ENCODE measurements at places on chromosomes 4 and X. TPM values are rescaled to one million over a fixed set of nuclear protein-coding genes. Genes with fewer than 3 reads are reported as not detected.

XK gene
- total RNA-seq: 2.6 TPM

GRCh38 chr4:87018753-87019152 is 83.9 kb downstream of the AFF1 start:
- H3K27ac ChIP-seq: no peak overlapping the region
- no peaks in the 10 kb centered on the region for H3K27me3 ChIP-seq
- no peak for DNase-seq
- H3K36me3 ChIP-seq: no peaks in the 10 kb centered on the region
- H3K4me3 ChIP-seq: no peak overlapping the region
- H3K4me1 ChIP-seq: peaks cover 3% of the 10 kb centered on the region

DNA sequence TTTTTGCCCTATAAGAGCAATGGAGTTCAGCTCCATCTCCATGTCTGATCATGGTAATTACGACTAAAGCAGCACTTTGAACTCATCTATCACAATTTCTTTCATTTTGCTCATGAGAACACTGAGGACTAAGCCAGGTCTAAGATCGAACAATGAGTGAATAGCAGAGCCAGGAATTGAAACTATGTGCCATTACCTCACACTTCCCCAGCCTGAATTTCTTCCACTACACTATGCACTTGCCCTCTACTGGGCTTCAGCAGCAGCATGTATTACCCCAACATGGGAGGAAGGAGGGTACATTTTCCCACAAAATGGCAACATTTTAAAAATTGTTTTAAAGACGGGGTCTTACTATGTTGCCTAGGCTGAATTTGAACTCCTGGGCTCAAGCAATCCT is 274.7 kb upstream of the FGF13 start:
- H3K4me1 ChIP-seq: no peaks in the 10 kb centered on the region
- no peaks in the 10 kb centered on the region for H3K27me3 ChIP-seq
- no peak overlapping the region for H3K4me3 ChIP-seq
- no peaks in the 10 kb centered on the region for H3K36me3 ChIP-seq
- H3K27ac ChIP-seq: no peak overlapping the region
- DNase-seq: no peak

DNA sequence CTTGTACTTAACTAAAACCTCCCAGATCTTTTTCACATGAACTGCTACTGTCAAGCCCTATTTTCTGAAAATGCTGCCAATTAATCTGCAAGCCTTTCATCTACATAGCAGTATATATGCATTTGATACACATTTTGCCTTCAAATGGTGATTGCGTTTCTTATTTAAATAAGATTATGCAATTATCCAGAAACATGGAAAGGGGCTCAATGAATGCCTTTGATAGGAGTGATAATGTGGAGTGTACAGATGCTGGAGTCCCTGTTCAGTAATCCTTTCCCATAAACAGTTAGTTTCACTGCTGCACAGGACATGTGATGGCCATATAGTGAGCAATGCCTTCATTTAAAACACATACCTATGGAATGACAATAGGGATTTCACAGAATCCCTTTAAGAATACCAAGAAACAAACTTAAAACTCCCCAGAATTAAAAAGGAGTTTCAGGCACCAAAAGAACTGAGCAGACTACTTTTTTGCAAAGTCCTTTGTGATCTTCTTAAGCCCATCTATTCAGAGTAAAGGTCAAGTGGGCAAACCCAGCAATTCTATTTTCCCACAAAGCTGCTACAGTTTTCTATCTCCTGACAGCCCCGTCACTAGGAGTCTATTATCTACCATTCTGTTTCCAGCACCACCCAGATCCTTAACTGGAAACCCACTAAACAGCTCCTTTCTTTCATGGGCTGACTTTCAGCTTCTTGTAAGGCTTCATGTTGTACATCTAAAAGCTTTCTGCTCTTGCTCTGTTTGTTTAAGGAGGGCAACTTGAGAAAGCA is 120.3 kb downstream of the UNC5C start:
- no peaks in the 10 kb centered on the region for H3K36me3 ChIP-seq
- H3K4me3 ChIP-seq: no peak overlapping the region
- H3K4me1 ChIP-seq: no peaks in the 10 kb centered on the region
- DNase-seq: no peak
- no peaks in the 10 kb centered on the region for H3K27me3 ChIP-seq

GYPE gene
- 0.46 TPM for total RNA-seq

- H3K27ac ChIP-seq: no peak overlapping the region
- no peaks in the 10 kb centered on the region for H3K36me3 ChIP-seq
- DNase-seq: no peak
- H3K4me3 ChIP-seq: no peak overlapping the region
- no peaks in the 10 kb centered on the region for H3K27me3 ChIP-seq
Measured at GRCh38 chrX:31099536-31100090, 27.8 kb upstream of the FTHL17 start.

DNA sequence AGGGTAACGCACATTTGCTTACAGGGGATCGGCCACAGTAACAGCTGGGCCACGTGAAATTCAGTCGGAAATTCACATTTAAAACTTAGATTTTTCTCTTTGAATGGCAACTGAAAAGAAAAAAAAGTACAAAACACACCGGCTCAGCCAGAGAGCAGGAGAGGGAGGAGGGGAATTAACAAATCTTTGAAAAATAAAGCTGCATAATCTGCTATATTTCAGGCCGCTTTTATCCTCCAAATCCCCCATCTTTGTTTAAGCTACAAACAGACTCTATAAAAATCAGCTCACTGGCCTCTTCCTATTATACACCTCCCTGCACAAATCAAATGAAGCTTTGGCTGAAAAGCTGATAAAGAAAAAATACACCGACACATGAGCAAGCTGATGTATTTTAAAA is 169.1 kb downstream of the LDB2 start:
- no peak overlapping the region for H3K4me3 ChIP-seq
- H3K27me3 ChIP-seq: no peaks in the 10 kb centered on the region
- H3K27ac ChIP-seq: no peak overlapping the region

DNA sequence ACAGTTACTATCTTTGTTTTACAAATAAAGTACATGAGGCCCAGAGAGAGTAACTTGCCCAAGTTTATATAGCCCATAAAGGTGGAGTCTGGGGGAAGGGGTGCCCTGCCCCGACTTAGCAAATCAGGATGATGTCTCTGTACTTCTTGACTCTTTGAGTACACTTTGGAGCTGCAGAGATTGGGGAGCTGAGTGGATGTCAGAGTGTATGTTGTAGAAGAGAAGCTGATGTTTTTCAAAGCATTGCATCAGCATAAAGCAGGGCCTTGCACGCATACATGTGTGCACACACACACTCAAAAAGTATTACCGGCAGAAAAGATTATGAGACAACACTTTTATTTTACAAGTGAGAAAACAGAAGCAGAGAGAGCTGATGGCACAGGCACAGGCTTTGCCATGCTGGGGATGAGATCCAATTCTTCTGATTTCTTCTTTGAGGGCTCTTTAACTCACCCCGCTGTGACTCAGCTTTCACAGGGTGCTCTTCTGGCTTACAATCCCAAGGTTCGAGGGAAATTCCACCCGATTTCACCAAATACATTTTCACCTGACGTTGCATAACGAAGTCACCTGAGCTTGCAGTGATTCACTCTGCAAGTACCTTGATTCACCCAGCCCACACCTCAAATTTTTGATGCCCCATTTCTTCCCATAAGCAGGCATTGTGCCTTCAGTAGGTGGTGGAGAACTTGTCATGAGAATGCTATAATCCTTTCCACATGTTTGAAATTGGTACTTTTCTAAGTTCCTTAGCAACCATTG is 292.8 kb upstream of the BOD1L1 start:
- H3K4me3 ChIP-seq: no peak overlapping the region
- no peaks in the 10 kb centered on the region for H3K27me3 ChIP-seq
- no peaks in the 10 kb centered on the region for H3K36me3 ChIP-seq
- DNase-seq: no peak
- no peaks in the 10 kb centered on the region for H3K4me1 ChIP-seq

- peaks cover 8% of the 10 kb centered on the region for H3K4me1 ChIP-seq
- DNase-seq: no peak
- peaks cover under 1% of the 10 kb centered on the region for H3K27me3 ChIP-seq
- no peak overlapping the region for H3K4me3 ChIP-seq
- no peak overlapping the region for H3K27ac ChIP-seq
Measured at GRCh38 chr4:8163026-8163425, 4.4 kb upstream of the ABLIM2 start.

DNA sequence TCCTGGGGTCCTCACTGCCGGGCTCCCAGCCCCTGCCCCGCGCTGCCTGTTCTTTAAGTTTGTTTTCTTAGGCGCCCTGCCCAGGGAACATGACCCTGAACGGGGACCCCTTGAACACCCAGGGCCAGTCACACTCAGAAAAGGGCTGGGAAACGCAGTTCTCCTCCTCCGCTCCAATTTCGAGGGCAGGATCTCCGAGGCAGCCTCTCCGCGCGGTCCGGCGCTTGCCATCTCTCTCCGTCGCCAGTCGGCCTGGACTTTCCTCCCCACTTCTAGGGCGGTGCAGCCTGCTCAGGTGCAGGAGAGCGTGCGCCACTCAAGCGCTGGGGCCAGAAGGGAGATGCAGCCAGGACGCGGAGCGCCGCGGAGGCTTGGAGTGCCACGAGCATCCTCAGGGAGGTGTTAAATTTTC is 9.9 kb downstream of the PRDM8 start:
- H3K27me3 ChIP-seq: no peaks in the 10 kb centered on the region
- no peak overlapping the region for H3K4me3 ChIP-seq
- H3K36me3 ChIP-seq: no peaks in the 10 kb centered on the region
- DNase-seq: no peak
- no peak overlapping the region for H3K27ac ChIP-seq

DNA sequence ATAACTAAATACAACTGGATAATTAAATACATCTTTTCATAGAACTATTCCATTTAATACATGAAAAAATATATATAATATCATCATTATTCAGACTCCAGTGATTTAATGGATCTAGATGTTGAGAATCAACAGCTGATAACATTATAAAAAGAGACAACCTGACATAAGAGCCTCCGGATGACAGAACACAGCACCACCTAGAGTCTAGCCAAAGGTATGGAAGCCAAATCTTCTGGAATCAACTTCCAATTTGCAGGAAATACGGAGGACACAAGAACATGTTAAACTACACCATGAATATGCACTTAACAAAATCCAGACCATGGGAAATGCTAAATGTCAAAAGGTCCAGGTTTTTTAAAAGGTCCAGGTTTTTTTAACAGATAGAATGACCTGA is 55.0 kb downstream of the LRBA start:
- no peaks in the 10 kb centered on the region for H3K36me3 ChIP-seq
- H3K4me3 ChIP-seq: no peak overlapping the region
- no peak overlapping the region for H3K27ac ChIP-seq

GRCh38 chr4:152392079-152392478 is 143.8 kb downstream of the FBXW7 start:
- no peak for DNase-seq
- no peak overlapping the region for H3K4me3 ChIP-seq
- H3K27me3 ChIP-seq: no peaks in the 10 kb centered on the region
- H3K4me1 ChIP-seq: no peaks in the 10 kb centered on the region
- H3K36me3 ChIP-seq: no peaks in the 10 kb centered on the region

GRCh38 chr4:26021417-26022345 is 107.7 kb downstream of the SMIM20 start:
- H3K27me3 ChIP-seq: no peaks in the 10 kb centered on the region
- DNase-seq: no peak
- H3K27ac ChIP-seq: peak overlapping the region; percentile 26
- H3K36me3 ChIP-seq: no peaks in the 10 kb centered on the region
- H3K4me1 ChIP-seq: peaks cover 7% of the 10 kb centered on the region

PHOX2B gene
- total RNA-seq: not detected

DNA sequence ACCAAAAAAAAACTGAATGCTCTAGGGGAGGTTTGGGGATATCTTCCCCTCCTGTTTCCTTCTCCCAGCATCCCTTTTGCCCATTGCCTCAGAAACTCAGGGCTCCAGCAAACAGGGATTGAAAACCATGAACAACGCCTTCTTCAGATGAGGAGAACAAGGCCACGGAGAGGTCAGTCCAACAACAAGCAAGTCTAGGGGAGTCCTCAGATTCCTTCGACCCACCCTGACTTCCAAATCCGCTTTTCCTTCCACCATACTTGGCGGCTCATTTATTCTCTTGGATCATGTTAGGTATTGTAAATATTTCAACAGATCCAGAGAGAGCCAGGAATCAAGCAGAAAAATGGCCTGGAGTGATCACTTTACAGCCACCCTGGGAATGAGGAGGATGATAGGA is 21.9 kb downstream of the REELD1 start:
- no peaks in the 10 kb centered on the region for H3K4me1 ChIP-seq
- H3K36me3 ChIP-seq: no peaks in the 10 kb centered on the region
- no peaks in the 10 kb centered on the region for H3K27me3 ChIP-seq
- DNase-seq: no peak

DNA sequence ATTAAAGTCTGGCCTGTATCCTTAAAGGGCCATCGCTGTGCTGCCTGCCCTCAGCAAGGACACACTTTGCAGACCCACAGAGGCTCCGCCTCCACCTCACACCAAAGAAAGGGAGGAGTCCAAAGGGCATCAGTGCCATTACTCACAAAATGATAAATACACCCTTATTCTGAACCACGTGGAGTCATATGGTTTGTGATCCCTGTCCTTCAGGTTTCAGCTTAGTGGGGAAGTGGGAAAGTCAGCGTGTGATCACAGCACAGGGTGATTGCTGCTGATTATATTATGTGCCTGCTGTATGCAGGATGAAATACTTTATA is 35.9 kb upstream of the MSANTD1 start:
- peaks cover 20% of the 10 kb centered on the region for H3K36me3 ChIP-seq
- no peak overlapping the region for H3K27ac ChIP-seq
- H3K4me1 ChIP-seq: no peaks in the 10 kb centered on the region

- no peaks in the 10 kb centered on the region for H3K36me3 ChIP-seq
- DNase-seq: no peak
- no peak overlapping the region for H3K27ac ChIP-seq
- no peaks in the 10 kb centered on the region for H3K27me3 ChIP-seq
- H3K4me3 ChIP-seq: no peak overlapping the region
- no peaks in the 10 kb centered on the region for H3K4me1 ChIP-seq
Measured at GRCh38 chr4:139802931-139803330, 137.3 kb downstream of the MGST2 start.

- H3K27ac ChIP-seq: no peak overlapping the region
- peaks cover 45% of the 10 kb centered on the region for H3K36me3 ChIP-seq
- no peak for DNase-seq
- no peaks in the 10 kb centered on the region for H3K4me1 ChIP-seq
- no peak overlapping the region for H3K4me3 ChIP-seq
Measured at GRCh38 chr4:3233391-3234071, 15.4 kb upstream of the MSANTD1 start.

GRCh38 chr4:36278789-36279188 is 2.6 kb upstream of the DTHD1 start:
- no peaks in the 10 kb centered on the region for H3K36me3 ChIP-seq
- H3K27ac ChIP-seq: no peak overlapping the region
- no peaks in the 10 kb centered on the region for H3K4me1 ChIP-seq

- DNase-seq: peak; percentile 14
- H3K4me3 ChIP-seq: no peak overlapping the region
- H3K27ac ChIP-seq: no peak overlapping the region
- no peaks in the 10 kb centered on the region for H3K27me3 ChIP-seq
- H3K36me3 ChIP-seq: no peaks in the 10 kb centered on the region
- no peaks in the 10 kb centered on the region for H3K4me1 ChIP-seq
Measured at GRCh38 chrX:118807151-118808017, 16.2 kb upstream of the ZCCHC12 start.
